T-cell (primary cell): ENCODE measurements at places on chromosomes 1 and 21. TPM values are rescaled to one million over a fixed set of nuclear protein-coding genes. Genes with fewer than 3 reads are reported as not detected.

Gene S100A7A
- not detected for total RNA-seq

Gene VTCN1
- not detected for total RNA-seq

- no peak overlapping the region for H3K27ac ChIP-seq
- no peaks in the 10 kb centered on the region for H3K4me1 ChIP-seq
- peaks cover 2% of the 10 kb centered on the region for H3K36me3 ChIP-seq
- no peak overlapping the region for H3K4me3 ChIP-seq
Measured at GRCh38 chr21:46159390-46159789, 4.0 kb upstream of the FTCD start.

- peaks cover 13% of the 10 kb centered on the region for H3K4me1 ChIP-seq
- H3K27ac ChIP-seq = peak overlapping the region; percentile 14
- peak overlapping the region; percentile 96 for H3K4me3 ChIP-seq
- H3K36me3 ChIP-seq = peaks cover 21% of the 10 kb centered on the region
Measured at GRCh38 chr1:150696162-150696561, 792 bp downstream of the GOLPH3L start.

GRCh38 chr1:91725989-91726721 lies 159.8 kb downstream of the TGFBR3 start:
- H3K4me3 ChIP-seq = no peak overlapping the region
- no peak overlapping the region for H3K27ac ChIP-seq
- peaks cover 14% of the 10 kb centered on the region for H3K4me1 ChIP-seq

GRCh38 chr1:82538876-82539275 lies 738.1 kb downstream of the ADGRL2 start:
- H3K27me3 ChIP-seq = no peaks in the 10 kb centered on the region
- no peak for DNase-seq
- H3K4me1 ChIP-seq = no peaks in the 10 kb centered on the region
- H3K36me3 ChIP-seq = no peaks in the 10 kb centered on the region
